ENCODE measurements at places on chromosomes 6 and 20. TPM values are rescaled to one million over a fixed set of nuclear protein-coding genes. Genes with fewer than 3 reads are reported as not detected.

OVOL2 gene
- 0.25 TPM for total RNA-seq

GRCh38 chr6:170089963-170090362 is 200.9 kb downstream of the DLL1 start:
- DNase-seq = no peak

SPATS1 gene
- total RNA-seq = not detected

DNA sequence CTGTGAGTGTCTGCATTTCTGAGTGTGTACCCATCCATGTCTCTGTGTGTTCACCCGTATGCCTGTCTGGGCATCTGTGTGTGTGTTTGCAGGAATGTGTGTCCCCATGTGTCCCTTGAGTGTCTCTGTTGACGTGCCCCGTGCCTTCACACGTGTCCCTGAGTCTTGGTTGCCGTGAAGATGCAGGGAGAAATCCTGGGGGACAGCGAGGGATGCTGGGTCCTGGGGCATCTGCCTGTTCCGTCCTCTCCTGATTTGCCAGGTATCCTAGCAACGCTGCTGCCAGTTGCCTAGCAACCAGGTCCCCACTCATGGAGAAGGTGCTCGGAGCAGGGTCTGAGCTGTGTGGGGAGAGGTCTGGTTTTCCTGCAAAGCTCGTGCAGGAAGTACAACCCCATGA is 6.0 kb upstream of the LKAAEAR1 start:
- DNase-seq = no peak

NRSN1 gene
- not detected for total RNA-seq

SCUBE3 gene
- total RNA-seq = not detected

XPO5 gene
- 78.5 TPM for total RNA-seq

GRCh38 chr20:23228912-23229311 is 121.7 kb upstream of the NXT1 start:
- DNase-seq = no peak

DNA sequence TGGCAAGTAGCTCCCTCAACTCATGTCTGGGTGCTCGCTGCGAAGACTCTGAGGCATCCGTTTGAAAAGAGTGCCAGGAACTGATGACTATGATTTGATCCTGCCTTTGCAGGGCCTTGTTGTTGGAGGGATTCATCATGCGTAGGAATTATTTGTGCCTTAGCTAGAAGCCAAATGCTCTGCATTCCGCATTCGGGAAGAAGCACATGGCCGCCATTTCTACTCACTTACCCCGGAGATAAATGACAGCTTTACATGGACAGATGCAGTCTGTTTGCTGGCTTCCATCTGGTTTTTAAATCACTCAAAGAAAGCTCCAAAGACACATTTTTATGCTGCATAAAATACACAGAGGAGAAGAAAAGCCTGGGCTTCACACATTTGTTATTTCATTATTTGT is 363.3 kb upstream of the CDH4 start:
- no peak for DNase-seq

GRCh38 chr6:92408350-92408749 is 1011.0 kb downstream of the EPHA7 start:
- DNase-seq = no peak

- DNase-seq = no peak
Observed at GRCh38 chr6:11633741-11634509, 96.4 kb downstream of the TMEM170B start.

GRCh38 chr6:24836109-24836508 is 37.4 kb upstream of the ARMH2 start:
- no peak for DNase-seq

DNA sequence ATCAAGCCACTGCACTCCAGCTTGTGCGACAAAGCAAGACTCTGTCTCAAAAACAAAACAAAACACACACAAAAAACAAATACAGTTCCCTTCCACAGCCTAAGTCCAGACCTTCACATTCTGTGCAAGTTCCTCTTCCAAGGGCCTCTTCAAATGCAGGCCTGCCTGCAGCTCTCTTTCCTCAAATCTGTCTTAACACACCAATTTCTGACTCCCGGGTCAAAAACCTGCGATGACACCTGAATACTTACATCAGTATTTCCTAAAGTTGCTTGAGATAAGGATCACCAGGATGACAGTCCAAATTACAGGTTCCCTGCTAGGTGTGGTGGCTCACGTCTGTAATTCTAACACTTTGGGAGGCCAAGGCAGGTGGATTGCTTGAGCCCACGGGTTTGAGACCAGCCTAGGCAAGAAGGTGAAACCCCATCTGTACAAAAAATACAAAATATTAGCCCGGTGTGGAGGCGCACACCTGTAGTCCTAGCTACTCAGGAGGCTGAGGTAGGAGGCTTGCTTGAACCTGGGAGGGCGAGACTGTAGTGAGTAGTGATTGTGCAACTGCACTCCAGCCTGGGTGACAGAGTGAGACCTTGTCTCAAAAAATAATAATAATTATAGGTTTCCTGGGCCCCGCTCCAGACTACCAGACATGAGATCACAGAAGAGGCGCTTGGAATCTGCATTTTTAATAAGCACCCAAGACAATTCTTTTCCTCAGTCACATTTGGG is 8.8 kb upstream of the PARD6B start:
- DNase-seq = no peak

PRDM13 gene
- total RNA-seq = not detected

DNA sequence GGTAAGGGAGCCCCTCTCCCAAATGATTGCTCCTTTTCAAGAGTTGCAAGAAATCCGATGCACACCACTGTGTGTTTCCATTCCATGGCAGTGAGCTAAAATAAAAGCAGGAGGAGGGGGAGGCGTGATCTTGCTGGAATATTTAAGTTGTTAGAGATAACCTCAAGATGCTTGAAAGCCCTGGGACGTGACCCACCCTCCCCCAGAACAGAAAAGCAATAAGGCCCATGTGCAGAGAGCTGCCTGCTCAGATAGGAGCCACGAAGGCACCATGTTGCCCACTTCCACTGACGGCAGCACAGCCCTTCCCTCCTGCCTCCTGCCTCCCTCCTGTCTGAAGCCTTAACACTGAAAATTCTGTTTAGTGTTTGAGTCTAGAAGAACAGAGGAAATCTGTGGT is 432.6 kb upstream of the CDH4 start:
- DNase-seq = no peak

HCK gene
- total RNA-seq = 0.35 TPM

DNA sequence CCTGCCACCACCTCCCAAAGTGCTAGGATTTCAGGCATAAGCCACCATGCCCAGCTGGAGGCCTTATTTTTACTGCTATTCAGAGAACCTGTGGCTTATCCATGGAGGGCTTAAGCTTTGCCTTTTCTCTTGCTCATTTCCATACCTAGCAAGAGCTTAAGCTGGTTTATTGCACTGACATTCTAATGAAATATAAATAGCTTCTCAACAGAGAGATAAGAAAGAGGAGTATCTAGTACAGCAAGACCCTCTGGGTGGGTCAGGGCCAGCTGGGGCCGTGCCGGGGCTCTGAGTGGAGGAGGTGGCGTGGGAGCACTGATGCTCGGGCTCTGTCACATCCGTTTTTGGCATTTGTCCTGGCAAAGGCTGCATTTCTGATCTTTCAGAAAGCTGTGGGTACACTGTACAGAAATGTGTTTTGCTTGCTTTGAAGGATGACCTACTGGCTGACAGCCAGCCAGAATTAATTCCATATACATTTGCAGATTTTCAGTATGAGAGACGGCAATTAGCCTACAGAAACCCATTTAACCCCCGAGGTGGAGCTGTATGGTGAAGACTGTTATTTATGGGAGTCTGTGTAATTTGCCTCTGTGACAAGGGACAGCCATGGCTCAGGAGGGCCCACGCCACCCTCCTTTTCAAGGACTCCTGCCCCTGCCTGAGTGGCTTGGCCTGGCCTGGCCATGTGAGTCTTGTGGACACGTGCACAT is 181.6 kb upstream of the AKAP12 start:
- no peak for DNase-seq

DNA sequence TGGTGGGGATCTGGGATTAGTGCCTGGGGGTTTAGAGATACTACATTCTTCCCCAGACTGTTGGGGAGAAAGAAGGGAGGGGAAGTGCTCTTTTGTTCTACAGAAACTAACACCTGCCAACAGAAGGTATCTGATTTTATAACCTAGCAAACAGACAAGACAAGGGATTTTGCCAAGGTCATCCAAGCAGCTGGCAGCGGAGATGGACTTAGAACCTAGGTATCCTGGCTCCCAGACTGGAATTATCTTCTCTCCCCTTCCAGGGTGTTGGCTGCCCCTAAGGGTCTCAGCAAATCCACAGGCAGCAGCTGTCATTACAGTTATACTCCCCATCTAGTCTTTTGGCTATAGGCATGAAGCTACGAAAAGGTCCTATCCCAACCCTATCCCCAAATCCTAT is 8.4 kb downstream of the SDC4 start:
- DNase-seq = no peak

- DNase-seq = no peak
Observed at GRCh38 chr6:163627274-163628062, 212.9 kb downstream of the QKI start.

STMN3 gene
- total RNA-seq = 20.9 TPM

SPTLC3 gene
- total RNA-seq = not detected

SLC17A3 gene
- 0.15 TPM for total RNA-seq

- DNase-seq = no peak
Observed at GRCh38 chr6:108804956-108805355, 43.3 kb upstream of the ARMC2 start.

PLAGL2 gene
- total RNA-seq = 28.9 TPM

Data from activated CD4-positive, alpha-beta memory T cell treated with anti-CD3 and anti-CD28 coated beads, Interleukin-2, amount 10 ng/mL, durations not matched to agents 7 days and 5 days (primary cell).